ENCODE measurements at places on chromosomes 2 and 18.

DNA sequence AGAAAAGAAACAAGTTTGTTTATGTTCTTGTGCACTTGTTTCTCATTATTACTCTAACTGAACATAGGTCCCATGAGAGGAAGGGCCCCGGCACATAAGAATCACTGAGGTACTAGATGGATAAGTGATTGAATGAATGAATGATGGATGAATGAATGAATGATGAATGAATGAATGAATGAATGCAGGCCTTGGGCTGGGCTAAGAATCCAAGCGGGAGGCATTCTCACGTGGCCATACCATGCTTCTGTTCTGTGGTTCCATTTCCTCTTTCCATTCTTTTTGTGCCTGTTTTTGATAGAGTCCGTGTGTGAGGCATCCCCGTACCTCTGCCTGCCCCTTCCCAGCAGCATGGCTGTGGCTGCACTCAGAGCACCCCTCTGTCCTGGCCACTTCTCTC is 94.8 kb downstream of the SH3BP4 start:
- no peak for DNase-seq

GRCh38 chr2:33289961-33290360 is 186.5 kb upstream of the RASGRP3 start:
- DNase-seq, result no peak

- no peak for DNase-seq
These were observed 133.1 kb downstream of the TTN start for GRCh38 chr2:178674122-178674521.

GRCh38 chr18:63953811-63954210 is 4.7 kb downstream of the HMSD start:
- DNase-seq, result no peak

DNA sequence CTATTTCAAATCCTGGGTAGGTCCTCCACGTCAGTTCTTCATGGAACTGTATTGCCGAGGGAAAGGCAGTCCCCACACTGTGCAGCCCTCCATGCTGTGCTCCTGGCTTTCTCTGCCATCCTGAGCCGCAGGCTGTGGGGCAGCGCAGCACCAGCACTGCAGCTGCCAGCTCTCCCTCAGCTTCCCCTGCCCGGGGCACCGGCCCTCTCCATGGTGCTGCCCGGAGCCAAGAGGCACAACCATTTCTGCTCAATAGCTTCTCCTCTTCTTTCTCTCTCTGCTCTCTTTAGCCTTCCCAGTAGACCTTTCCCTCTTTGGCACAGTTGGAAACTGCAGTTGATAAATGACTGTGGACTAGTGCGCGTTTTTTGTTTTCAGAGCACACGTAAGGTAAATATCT is 12.1 kb downstream of the ANKRD23 start:
- DNase-seq, result no peak

DNA sequence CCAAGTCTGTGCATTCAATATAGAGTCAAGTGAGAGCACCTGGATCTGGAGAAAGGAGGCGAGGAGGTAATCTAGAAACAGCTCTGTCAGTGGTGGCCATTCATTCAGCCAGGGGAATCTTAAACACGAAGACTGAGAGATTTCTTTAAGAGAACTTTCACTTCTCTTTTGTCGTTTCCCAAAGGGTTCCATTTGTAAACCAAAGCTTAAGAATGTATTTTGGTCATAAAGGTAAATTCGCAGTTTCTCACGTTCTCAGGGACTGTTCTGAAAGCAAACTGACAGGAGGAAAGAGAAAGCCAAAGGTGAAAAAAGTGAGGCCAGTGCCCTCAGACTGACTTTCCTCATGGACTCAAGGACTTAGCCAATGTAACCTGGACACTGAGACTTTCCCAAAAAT is 513.5 kb downstream of the CMPK2 start:
- no peak for DNase-seq

DNA sequence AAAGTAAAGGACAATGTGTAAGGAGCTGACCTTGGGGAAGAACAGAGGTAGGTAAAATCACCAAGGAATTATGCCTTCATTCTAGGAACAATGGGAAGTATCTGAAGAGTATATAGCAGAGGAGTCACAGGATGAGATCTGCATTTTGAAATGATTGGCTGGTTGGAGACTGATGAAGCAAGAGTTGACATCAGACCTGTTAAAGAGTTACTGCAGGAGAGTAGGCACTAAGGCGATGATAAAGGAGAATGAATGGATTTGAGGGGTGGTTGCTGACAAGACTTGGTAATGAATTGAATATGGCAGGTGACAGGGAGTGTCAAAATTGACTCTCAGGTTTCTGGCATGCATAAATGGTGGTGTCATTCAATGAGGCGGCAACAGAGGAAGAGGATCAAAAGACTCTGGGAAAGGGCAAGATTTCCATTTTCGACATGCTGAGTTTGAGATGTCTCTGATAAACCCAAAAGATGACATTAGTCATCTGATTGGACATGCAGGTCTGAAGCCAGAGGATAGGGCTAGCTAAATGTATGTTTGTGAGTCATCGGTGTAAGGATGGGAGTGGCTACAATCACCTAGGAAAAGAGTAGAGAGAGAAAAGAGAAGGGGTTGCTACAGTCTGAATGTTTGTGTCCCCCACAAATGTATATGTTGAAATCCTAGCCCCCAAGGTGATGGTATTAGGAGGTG is 236.5 kb downstream of the DYM start:
- no peak for DNase-seq

DNA sequence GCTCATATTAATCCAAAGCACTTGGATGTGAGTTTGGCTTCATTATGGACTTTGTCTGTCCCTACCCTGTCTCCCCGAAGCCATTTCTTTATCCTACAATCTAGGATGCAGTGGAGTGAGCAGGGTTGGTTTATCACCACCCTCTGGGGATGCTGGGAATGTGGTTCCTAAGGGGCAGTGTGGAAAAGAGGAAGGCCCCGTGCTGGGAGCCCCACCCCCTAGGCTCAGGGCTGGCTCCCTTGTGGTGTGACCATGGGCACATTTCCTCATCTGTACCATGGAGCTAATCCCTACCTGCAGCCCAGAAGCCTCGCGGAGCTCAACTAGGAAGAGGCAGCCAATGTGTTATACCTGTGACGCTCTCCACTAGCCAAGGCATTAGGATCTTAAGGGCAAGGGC is 92.5 kb downstream of the TGOLN2 start:
- no peak for DNase-seq

- no peak for DNase-seq
These were observed 31.0 kb downstream of the ANKRD29 start for GRCh38 chr18:23631746-23632145.

DNA sequence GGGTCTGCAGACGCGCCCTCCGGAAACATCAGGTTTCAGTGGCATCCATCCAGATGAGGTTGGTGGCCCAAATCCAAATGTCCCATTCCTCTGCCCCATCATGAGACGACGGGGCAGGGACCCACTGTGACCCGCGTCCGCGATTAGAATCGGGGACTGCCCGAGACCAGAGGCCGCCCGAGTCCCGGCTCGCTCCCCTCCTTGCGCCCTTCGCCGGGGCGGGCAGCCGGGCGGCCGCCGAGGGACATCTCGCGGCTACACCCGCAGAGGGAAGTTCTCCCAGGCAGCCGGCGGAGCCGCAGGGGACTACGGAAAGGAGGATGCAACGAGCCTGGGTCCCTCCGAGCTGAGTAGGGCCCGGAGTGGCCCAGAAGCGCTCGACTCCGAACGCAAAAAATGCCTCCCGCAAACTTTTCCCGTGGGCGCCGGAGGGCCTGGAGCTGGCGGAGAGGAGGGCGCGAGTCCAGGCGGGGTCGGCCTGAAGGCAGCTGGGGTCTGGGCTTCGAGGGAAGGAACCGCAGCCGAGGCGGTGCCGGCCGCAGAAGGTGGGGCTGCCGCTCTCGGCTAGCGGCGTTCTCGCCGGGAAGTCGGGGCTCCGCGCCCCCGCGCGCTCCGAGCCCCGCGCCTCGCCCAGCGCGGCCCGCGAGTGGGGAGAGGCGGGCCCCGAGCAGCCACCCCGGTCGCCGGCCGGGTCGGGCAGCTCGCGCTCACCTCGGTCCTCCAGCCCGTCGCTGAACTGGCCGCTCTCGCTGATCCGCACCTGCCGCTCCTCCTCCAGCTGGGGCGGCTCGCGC is 580 bp downstream of the TMEM163 start:
- no peak for DNase-seq

DNA sequence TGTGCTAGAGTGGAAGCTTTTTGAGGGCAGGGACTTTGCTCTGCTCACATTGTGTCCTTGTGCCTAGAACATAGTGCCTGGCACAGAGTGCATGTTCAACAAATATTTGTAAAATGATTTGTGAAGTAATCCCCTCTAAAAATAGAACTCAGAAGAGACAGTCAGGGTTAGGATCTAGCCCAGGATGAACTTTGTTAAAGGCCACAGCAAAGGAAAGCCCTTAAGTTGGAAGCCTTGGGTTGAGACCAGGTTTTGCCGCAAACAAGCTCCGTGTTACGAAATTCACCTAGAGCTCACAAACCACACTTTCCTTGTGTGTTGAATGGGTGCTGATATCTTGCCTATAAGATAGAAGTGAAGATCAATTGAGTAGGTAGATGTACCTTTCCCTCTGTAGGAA is 84.2 kb downstream of the SETBP1 start:
- DNase-seq, result no peak

DNA sequence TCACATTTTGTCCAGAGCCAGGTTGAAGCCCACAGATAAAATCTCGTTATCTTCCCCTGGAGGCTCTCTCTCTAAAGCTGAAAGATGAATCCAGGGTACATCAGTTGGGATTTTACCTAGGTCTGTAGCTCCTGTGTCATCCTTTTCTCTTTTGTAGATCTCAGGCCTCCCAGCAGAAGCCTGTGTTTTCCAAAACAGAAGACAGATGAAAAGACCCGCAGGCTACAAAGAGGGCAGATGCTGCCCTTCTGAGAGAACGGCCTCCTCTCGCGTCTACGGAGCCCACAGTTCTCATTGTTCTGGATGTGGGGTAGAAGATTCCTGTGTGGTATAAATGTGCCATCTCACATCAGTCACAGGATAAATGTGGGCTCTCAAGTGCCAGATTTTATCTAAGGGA is 139.5 kb downstream of the SUCLG1 start:
- no peak for DNase-seq

DNA sequence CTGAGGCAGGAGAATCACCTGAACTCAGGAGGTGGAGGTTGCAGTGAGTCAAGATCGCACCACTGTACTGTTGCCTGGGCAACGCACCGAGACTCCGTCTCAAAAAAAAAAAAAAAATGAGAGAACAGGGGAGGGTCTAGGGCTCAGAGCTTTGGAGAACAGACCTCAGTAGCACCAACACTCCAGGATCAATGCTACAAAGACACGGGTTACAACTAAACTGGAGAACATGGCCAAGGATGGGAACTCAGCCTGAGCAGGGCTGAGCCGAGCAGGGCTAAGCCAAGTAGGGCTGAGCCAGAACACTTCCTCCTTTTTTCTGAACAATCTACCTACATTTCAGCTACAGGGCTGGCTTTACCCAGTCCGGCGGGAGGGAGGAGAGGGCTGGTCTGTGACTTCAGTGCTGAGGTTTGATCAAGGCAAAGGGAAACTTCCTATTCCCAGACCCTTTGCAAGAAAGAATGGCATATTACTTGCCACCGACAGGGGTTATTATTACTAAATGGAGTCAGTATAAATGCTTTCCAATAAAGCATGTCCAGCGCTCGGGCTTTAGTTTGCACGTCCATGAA is 2.9 kb upstream of the CASP8 start:
- peak; percentile 77 for DNase-seq

- no peak for DNase-seq
These were observed 190.3 kb downstream of the RBM43 start for GRCh38 chr2:151071382-151071781.

GRCh38 chr2:25286025-25286400 is 55.7 kb downstream of the DNMT3A start:
- peak; percentile 76 for DNase-seq

DNA sequence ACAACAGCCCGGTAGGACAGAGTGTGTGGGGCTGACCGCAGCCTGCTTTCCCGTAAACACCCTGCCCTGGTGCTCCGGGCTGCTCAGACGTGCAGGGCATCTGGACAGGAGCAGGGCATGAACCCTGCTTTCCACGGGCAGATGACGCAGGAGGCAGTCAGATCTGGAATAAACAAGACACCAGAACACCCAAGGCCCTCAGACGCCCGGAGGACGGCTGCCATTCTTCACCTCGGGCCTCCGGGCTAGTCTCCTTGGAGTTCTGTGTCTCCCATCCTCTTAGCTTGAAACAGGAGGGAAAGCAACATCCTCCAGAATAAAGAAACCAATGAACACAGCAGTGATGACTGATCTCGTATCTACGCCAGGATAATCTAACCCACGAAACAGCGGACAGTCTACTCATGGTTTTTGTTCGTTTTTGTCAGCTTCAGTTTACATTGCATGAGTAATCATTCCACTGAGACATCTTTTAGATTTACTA is 7.3 kb downstream of the PXDN start:
- no peak for DNase-seq

GRCh38 chr2:230660294-230661060 is 52.2 kb upstream of the CAB39 start:
- DNase-seq, result peak; percentile 64

- DNase-seq, result no peak
These were observed at the start of gene TMEM178A for GRCh38 chr2:39665811-39666490. Gene TMEM178A, plus strand, starts transcription at chr2:39665917. Its CDS starts 58 bp downstream, at chr2:39665975.

GRCh38 chr2:235055891-235056516 is 104.2 kb downstream of the SH3BP4 start:
- DNase-seq, result no peak

GRCh38 chr2:186183406-186183805 is 302.7 kb upstream of the ZC3H15 start:
- DNase-seq, result no peak

DNA sequence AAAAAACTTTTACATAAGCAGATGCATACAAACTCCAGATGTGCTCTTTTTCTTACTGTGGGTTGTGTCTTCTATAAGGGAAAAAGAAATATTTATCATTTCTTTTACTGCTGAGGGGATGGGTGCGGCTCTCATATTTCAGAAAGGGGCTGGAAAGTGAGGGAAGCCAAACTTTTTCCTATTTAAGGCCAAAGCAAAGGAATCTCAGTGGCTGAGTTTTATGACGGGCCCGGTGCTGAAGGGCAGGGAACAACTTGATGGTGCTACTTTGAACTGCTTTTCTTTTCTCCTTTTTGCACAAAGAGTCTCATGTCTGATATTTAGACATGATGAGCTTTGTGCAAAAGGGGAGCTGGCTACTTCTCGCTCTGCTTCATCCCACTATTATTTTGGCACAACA is at the start of gene COL3A1:
Gene COL3A1 (plus strand): TSS at position 210 of the 400 bp plus-strand sequence. CDS start 117 bp downstream, at position 327.
- no peak for DNase-seq

GRCh38 chr2:177474998-177475397 is 82.4 kb downstream of the AGPS start:
- no peak for DNase-seq

All from CD4-positive, alpha-beta T cell treated with Interleukin-17A for 1 hour (primary cell).